ENCODE measurements at places on chromosomes 3 and 15. TPM values are rescaled to one million over a fixed set of nuclear protein-coding genes. Genes with fewer than 3 reads are reported as not detected.

Gene CAMP
- not detected for polyA plus RNA-seq

Gene ACKR4
- not detected for polyA plus RNA-seq

Gene REC114
- polyA plus RNA-seq = not detected

Gene OR5K2
- polyA plus RNA-seq = not detected

Gene GOLGA8S
- not detected for polyA plus RNA-seq

Gene TMEM108
- polyA plus RNA-seq = 2.9 TPM

Gene PLCB2
- polyA plus RNA-seq = 7.4 TPM

Gene JAGN1
- polyA plus RNA-seq = 26.5 TPM

Gene CCR3
- polyA plus RNA-seq = not detected
